Fibroblast of the aortic adventitia (primary cell): ENCODE measurements at places on chromosomes 5 and 9. TPM values are rescaled to one million over a fixed set of nuclear protein-coding genes. Genes with fewer than 3 reads are reported as not detected.

Gene OMD
- total RNA-seq = 0.33 and 16.1 TPM in 2 replicates

GRCh38 chr9:99878651-99879050, 27.8 kb upstream of the STX17 start:
- DNase-seq = no peak

Gene GCNT4
- 2.5 and 9.3 TPM in 2 replicates for total RNA-seq

Gene LTC4S
- 1.5 and 3.3 TPM in 2 replicates for total RNA-seq

Gene PCDHA10
- total RNA-seq = under 0.01 and 0.09 TPM in 2 replicates

- no peak for DNase-seq
Observed at GRCh38 chr9:36128349-36128748, 8.2 kb upstream of the GLIPR2 start.

Gene NIPAL4
- total RNA-seq = under 0.01 TPM in 1 of 2 replicates, not detected in the other
